ENCODE measurements at places on chromosomes 2 and 18.
A peak's percentile ranks its signal among the peaks of the same experiment; 100 is the strongest.

DNA sequence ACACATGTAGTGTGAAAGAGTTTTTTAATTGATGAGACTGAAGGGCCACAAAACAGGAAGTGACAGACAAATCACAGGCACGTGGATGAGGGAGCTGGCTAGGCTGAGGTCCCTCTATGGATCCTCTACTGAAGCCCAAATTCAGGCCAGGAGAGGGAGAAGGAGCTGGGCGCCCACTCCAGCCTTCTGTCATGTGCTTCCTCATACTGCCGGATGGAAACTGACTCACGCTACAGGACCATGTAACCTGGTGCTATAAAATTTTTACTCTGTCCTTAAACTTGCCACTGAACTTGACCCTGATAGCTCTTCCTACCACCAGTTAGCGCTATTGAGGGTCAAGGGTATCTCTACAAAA is 31.3 kb downstream of the PSTPIP2 start:
- no peak for DNase-seq

DNA sequence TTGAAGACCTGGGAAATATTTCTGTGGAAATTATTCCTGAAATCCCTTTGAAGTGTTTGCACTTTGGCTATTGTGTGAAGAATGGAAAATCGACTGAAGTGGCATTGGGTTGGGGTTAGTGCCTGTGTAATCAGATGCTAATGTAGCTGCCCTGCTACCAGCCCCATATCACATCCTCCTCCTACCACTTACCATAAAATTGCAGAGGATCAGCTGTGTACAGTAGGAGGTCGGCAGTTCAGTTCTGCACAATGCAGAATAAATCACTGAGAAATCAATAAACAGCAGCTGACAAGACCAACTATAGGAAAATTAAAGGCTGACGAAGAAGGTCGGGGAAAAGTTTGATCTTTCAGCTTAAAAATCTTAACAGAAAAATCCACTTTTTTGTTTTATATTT is 440.9 kb downstream of the PTPRM start:
- DNase-seq: no peak

GRCh38 chr2:39852831-39853230 is 73.8 kb upstream of the THUMPD2 start:
- no peak for DNase-seq

DNA sequence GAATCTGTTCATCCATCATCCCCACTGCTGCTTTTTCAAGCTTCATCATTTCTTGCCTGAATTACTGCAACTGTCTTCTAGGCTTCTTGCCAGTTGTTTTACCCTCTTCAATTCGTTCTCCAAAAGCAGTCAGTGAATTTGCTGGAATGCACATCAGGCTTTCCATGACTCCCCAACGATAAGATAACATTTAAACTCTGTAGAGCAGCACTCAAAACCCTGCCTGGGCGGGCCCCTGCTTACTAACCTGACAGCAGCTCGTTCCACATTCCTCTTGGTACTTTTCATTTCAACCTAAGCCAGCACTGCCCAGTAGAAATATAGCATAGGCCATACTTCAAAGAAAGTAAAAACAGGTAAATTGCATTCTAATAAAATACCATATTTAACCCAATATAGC is 342.9 kb downstream of the SUCLG1 start:
- no peak for DNase-seq

GRCh38 chr2:198309673-198310280 is 505.4 kb downstream of the PLCL1 start:
- peak; percentile 47 for DNase-seq

GRCh38 chr2:144631636-144632035 is 111.7 kb upstream of the ZEB2 start:
- no peak for DNase-seq

DNA sequence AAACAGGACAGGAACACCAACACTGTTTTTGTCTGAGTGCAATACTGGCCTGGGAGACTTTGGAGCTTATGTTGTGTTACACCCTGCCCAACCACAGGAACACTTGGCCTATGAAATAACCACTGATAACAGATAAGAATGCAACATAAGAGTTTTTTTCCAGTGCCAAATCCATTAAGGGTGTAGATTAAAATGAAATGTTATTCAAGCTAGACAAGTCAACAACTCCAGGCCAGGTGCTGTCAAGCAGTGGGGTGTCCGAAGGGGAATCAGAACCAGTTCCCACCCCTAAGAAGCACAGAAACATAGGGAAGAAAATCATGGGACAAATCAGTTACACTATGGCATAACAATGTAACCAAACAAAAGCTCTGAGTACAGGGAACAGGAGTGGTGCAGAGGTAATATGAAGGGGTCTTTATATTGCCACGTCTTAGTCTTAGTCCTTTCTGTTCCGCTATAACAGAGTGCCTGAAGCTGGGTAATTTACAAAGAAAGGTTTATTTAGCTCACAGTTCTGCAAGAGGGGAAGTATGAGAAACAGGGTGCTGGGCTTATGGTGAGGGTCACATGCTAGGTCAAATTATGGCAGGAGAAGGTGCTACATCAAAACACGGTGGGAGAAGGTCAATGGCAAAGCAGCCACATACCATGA is 3.8 kb downstream of the AFG3L2 start:
- no peak for DNase-seq

DNA sequence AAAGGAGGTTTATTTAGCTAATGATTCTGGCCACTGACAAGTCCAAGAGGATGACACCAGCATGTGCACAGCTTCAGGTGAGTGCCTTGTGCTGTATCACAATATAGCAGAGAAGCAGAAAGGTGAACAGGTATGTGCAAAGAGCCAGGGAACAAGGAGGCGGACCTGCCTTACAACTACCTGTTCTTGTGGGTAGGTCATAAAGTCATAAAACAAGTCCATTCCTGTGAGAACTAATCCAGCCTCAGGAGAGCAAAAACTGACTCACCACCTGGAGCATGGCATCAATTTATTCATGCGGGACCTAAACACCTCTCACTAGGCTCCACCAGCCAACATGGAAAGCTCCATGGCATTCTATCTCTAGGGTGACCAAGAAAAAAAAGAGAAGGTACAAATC is 234.2 kb downstream of the ASXL3 start:
- DNase-seq: no peak

- no peak for DNase-seq
These were observed 6.4 kb downstream of the IL1RL1 start for GRCh38 chr2:102317715-102318114.

DNA sequence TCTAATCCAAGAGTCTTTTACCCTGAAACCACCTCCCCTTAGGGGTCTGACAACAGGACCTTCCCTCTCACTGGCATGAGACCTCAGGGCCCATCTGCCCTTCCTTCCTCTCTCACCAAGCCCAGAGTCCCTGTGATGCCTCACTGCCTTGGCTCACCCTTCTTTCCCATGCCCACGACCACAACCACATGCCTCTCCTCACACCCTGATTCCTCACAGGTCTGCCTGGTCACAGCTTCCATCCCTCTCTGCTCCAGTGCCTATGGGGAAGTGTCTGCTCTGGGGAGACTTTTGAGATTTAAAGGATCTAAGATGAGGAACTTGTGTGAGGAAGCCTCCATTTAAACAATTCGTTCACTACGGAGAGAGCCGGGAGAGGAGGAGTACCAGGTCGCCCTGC is 98.9 kb upstream of the SH3BP4 start:
- no peak for DNase-seq

DNA sequence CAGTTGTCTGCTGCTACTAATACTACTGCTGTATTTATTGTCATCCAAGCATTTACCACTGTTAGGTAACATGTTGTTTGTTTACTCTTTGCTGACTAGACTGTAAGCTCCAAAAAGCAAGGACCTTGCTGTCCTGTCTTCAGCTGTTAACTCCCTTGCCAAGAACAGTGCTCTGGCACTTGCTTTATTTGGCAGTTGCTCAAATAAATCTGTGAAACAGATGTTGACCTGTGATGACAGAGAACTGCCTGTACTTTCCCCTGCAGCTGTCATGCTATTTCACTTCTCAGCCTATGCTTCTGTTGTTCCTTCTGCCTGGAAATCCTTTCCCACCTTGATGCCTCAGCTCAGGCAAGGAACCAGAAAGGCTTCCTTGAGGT is 181.2 kb downstream of the ATAD2B start:
- DNase-seq: peak; percentile 82

- peak; percentile 48 for DNase-seq
These were observed 62.5 kb downstream of the RELCH start for GRCh38 chr18:62249478-62250097.

GRCh38 chr2:26763019-26763418 is 1.1 kb upstream of the SLC35F6 start:
- no peak for DNase-seq

GRCh38 chr2:20292984-20293383 is 57.7 kb downstream of the PUM2 start:
- no peak for DNase-seq

- DNase-seq: no peak
These were observed 25.9 kb downstream of the COL6A3 start for GRCh38 chr2:237388036-237388435.

DNA sequence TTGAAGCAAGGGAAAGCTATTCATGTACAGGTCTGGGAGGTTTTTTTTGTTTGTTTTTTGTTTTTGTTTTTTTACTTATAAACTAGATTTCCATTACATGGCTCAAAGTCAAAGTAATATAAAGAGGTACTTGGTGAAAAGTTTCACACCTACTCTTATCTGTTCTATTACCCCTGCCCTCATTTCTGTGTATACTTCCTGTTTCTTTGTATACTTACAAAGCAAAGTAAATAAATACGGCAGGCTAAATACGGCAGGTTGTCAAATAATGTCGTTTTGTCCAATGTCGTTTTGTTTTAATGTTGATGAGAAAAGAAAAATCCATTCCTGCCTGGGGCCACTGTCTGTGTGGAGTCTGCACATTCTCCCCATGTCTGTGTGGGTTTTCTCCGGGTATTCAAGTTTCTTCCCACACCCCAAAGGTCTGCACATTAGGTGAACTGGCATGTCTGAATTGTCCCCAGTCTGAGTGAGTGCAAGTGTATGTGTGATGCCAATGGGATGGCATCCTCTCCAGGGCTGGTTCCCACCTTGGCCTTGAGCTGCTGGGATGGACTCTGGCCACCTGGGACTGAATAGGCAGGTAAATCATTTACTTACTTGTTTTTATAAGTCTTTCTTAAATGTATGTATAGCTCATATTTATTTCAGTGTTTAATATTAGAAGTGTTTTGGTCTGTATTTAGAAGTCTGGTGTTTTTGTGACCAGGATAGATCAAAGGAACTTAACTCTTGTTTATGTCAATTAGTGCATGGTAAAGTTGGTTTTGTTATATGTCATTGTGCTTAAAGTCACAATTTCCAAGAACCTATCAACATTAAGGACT is 13.4 kb downstream of the STAMBP start:
- DNase-seq: no peak

GRCh38 chr2:25265802-25266201 is 75.9 kb downstream of the DNMT3A start:
- no peak for DNase-seq

DNA sequence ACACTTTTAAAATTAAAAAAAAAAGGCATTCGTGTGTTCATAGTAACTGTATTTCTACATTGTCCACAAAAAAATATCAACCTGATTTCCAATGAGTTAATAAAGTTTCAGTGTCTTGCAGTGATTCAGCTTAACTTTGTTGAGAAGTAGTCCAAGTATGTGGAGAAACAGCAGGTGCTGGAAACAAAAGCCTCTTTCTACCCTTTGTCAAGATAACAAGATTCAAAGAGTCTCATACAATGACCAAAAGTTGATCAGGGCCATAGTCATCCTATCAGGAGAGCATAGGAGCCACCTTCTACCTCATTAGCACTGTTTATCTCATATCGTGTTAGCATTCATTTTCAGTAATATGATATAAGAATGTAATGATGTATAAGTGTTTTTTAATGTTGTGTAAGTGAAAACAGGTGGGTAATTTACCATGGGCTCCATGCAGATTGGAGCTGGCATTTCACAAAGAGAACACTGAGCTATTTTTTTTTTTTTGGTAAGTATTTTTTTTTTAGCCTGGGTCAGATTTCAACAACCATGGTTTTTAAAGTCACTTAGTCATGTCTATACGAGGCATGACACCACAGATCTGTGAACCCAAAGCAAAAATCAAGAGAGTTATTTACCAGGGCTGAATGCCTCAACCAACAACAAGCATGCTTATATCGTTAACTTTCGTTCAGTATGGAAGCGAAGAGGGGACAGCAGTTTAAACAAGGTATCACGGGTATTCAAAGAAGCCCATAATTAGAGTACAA is 165.0 kb upstream of the ZNF521 start:
- DNase-seq: no peak

DNA sequence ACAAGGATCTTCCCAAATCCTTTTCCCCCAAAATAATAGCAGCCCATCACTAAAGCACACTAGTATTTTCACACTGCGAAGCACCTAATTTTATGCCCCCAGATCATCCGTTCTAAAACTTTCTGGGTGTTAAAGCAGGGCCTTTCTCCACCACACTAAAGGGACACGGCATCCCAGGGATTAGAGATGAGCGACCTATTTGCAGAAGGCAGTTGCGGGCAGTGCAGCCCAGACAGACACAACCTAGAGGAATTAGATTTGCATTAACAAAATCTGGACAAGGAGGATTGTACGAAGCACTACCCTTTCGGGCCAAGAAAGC is 402 bp downstream of the OSGEPL1 start:
- no peak for DNase-seq

- no peak for DNase-seq
These were observed 126.4 kb downstream of the SH3BP4 start for GRCh38 chr2:235078182-235078581.

DNA sequence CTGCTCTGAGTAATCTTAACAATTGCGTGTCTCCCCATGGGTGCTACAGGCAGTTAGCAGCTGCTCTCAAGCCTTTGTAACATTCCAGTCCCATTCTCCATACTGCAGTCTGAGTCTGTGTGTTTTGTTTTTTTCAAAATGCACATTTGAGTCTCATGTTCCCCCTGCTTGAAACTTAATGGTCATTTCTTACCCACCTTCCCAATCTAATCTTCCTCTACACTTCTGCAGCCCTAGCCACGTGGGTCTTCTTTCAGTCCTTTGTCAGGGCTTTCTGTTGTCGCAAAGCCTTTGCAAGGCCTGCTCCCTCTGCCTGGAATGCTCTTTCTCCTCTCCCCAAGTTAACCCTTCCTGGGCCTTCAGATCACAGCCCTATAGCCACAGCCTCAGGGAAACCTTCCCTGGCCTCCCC is 24.5 kb downstream of the ELAC1 start:
- no peak for DNase-seq

- no peak for DNase-seq
These were observed 99.8 kb downstream of the AFF3 start for GRCh38 chr2:100042562-100042961.

GRCh38 chr2:10556271-10557140 is 108.4 kb upstream of the ODC1 start:
- no peak for DNase-seq

GRCh38 chr2:238878051-238878735 is 30.3 kb downstream of the TWIST2 start:
- DNase-seq: no peak

GRCh38 chr18:46061387-46061786 is 10.7 kb downstream of the PSTPIP2 start:
- no peak for DNase-seq

DNA sequence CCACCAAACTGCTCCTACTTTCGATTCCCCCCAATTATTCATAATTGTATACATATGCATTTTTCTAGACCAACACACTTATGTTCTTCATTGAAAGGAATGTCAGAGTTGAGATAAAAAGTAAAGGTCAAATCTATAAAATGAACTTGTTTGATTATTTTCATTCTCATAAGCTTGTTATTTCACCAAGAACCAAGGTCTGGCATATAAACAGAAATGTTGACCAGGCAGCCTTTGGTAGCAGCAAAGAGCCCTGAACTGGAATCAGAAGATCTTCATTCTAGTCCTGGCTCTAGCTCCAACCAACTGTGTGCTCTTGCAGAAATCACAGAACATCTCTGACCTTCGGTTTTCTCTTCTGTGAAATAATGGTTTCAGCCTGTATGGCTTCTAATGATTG is 42.9 kb downstream of the RBKS start:
- DNase-seq: no peak

GRCh38 chr18:22110461-22110924 is 58.9 kb upstream of the GATA6 start:
- DNase-seq: no peak

All from hindlimb muscle (tissue), 1 donor.